ENCODE measurements at places on chromosomes 2 and 18.

DNA sequence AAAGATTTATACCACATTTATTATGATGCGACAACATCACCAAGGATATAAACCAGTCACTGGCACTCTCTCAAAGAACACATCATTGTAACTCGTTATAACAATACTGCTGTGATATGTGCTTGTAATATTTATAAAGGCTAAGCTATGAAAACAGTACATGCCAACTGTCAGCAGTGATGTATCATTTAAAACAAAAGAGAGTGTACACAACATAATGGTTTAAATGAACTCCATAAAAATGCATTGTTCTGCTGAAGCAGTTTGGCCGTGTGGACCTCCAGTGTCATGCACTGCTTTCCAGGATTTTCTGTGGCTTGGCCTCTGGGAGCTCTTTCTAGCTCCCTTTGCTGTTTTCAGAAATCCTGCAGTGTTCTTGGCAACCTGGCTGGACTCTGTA lies 215.6 kb downstream of the MTX2 start:
- DNase-seq, result peak; percentile 54

- DNase-seq, result no peak
Observed at GRCh38 chr2:158651358-158652057, 143.6 kb upstream of the DAPL1 start.

- no peak for DNase-seq
Observed at GRCh38 chr2:217746808-217747207, 256.0 kb downstream of the TNS1 start.

- DNase-seq, result no peak
Observed at GRCh38 chr18:8856769-8857393, 151.5 kb downstream of the MTCL1 start.

DNA sequence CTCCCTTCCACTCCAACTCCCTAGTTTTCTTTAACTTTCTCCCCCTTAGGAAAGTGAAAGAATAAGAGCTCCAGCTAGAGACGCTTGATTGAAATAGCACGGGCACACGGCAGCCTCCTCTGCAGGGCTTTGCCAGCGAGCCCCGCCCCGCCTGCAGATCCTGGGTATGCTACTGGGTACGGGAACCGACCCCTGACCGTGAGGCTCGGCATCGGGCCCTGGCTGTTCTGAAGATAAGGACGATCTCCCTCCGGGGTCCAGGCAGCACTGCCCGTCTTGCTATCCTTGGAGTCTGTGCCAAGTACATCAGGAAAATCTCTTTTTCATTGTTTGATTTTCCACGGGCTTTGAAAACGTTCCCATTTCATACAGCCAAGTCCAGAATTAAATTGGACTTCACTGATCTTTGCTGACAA lies 284.5 kb downstream of the MTX2 start:
- peak; percentile 90 for DNase-seq

- peak; percentile 89 for DNase-seq
Observed at GRCh38 chr2:70123051-70123828, 36.0 kb downstream of the PCBP1 start.

Measured in left hindlimb (tissue), 1 donor.